ENCODE measurements at places on chromosomes 5 and 9. TPM values are rescaled to one million over a fixed set of nuclear protein-coding genes. Genes with fewer than 3 reads are reported as not detected.

Gene FPGS
- 80.4 TPM for total RNA-seq

Gene C1QTNF2
- not detected for total RNA-seq

Gene HSPB3
- 12.3 TPM for total RNA-seq

Gene PCDHA5
- not detected for total RNA-seq

Gene OR1J2
- not detected for total RNA-seq

Gene FOXD4
- total RNA-seq: not detected

Gene CDKN2B-AS1
- 4.1 TPM for total RNA-seq

Gene ESM1
- 25.5 TPM for total RNA-seq

Gene HAPLN1
- 69.6 TPM for total RNA-seq

Gene GPR150
- not detected for total RNA-seq

Gene PCDHA1
- not detected for total RNA-seq

Gene NR2F1-AS1
- total RNA-seq: 13.4 TPM

Gene ECM2
- 5.4 TPM for total RNA-seq

Gene ANXA2R
- 1.2 TPM for total RNA-seq

Gene PCDHGB5
- 13.2 TPM for total RNA-seq

Gene GCNT1
- 26.3 TPM for total RNA-seq

Gene NME5
- total RNA-seq: not detected

Gene ANKRD31
- not detected for total RNA-seq

Gene LTC4S
- 3.7 TPM for total RNA-seq

Gene PCDHB7
- total RNA-seq: 0.89 TPM

Gene AK1
- 51.8 TPM for total RNA-seq

Gene BHMT2
- total RNA-seq: 4.4 TPM

Gene SPATA6L
- 0.65 TPM for total RNA-seq
